CD4-positive, CD25-positive, alpha-beta regulatory T cell (primary cell): ENCODE measurements at places on chromosomes 6 and 20. TPM values are rescaled to one million over a fixed set of nuclear protein-coding genes. Genes with fewer than 3 reads are reported as not detected.

PXMP4 gene
- total RNA-seq = 5.3 TPM

CYP39A1 gene
- total RNA-seq = not detected

CCN6 gene
- not detected for total RNA-seq

LY6G6C gene
- not detected for total RNA-seq

ZNF322 gene
- total RNA-seq = 2.8 TPM

ABHD16B gene
- not detected for total RNA-seq

SLC22A7 gene
- total RNA-seq = not detected

FOXF2 gene
- total RNA-seq = not detected

- DNase-seq = no peak
Observed at GRCh38 chr6:167532410-167533288, 207.8 kb downstream of the TTLL2 start.

GRCh38 chr6:169847141-169847674, 95.8 kb downstream of the ERMARD start:
- DNase-seq = no peak

GRCh38 chr6:31663961-31664789, 622 bp downstream of the GPANK1 start:
- no peak for DNase-seq

GRCh38 chr20:8082025-8082424, 50.0 kb upstream of the PLCB1 start:
- DNase-seq = no peak

DNA sequence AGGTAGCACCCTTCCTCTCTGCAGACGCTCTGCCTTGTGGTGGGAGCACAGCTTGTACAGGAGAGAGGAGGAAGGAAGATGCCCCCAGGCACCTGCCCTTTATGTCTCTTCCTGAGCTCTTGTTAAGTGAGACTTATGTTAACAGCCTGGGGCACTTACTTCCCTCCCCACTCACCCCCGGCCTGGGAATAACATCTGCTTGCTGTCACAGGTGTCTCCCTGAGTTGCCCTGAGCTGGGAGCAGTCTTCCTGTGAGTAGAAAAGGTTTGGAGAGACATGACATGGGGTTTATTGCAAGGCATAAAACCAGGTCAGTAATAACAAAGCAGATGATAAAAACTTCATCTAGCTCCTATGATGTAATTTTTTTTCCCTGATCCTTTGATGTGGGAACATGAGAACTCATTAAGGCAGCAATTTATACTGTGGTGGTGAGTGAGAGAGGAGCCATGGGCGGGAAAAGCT, 1.9 kb downstream of the SSTR4 start:
- DNase-seq = no peak

DNA sequence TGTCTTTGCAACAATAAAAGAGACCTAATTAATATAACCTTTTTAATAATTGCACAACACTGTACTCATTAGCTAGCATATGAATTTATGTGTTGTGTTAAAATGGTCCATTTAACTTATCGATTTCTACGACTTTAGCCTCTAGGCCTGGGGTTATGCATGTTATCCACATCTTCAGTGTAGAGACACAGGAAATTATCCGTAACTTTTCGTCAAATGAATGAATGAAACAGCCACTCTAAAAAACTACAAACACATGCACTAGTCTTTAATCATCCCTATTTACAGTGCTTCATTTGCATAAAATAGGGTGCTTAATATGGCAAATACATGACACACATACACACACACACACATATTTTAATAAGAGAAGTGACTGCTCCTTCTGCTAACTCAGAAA, 22.3 kb upstream of the LMBRD1 start:
- DNase-seq = no peak

GRCh38 chr6:85544776-85545175, 48.9 kb downstream of the SNX14 start:
- no peak for DNase-seq

DNA sequence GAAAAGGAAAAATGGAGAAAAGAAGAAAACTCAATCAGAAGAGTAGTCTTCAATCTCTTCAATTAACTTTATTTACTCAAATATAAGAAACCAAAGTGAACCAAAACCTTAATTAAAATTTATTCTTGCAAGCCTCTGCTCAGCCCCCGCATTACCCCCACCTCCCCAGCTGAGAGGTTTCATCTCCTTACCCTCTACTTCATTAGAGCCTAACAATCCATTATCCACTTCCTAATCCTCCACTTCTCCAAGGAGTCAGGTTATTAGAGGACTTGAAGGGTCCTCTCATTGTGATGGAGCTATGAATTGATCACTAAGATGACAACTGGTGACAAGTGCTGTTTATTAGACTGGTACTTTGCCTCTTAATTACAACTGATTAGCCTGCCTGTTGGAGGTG, 956.5 kb downstream of the TFAP2A start:
- no peak for DNase-seq

- DNase-seq = no peak
Observed at GRCh38 chr6:43242908-43243663, at the start of gene TTBK1. TSS of gene TTBK1 (plus strand) at chr6:43243481. CDS start at chr6:43246661, 3,180 bp downstream.

- DNase-seq = no peak
Observed at GRCh38 chr6:127517693-127518092, 1.4 kb downstream of the MTCL3 start.

DNA sequence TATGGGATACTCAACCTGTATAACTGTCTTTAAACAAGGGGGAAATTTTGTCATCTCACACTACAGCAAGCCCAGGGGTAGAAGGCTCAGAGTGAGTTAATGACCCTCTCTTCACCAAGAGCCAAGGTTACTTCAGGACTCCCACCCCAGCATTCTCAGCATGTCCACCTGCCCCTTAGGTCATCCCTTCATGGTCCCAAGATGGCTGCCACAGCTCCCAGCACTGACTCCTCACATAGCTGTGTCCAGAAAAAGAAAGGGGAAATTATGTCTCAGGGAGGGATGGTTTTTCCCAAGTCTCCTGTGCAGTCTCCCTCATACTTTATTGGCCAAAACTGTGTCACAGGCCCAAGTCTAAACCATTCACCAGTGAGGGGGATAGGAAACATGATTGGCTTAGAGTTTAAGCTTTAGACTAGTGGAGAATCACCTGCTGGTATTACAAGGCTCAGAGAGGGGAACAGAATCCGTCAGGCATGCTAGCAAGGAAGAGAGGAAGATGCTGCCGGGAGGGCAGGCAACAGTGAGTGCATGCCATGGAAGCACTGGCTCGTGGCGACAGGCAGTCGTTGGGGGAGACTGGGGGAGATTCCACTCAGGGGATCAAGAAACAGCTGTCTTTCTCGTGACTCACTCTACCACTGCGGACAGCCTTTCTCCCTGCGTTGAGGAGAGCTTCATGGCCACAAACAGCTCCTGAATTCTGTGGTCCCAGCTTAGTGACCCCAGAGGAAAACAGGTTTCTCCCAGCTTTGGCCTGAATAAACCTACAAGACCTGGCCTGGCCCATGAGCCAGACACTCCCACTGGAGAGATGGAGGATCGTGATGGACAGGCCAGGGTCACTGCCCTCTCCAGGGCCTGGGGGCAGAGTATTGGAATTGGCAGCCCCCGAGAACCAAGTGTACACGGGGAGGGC, 37.2 kb downstream of the HM13 start:
- no peak for DNase-seq

DNA sequence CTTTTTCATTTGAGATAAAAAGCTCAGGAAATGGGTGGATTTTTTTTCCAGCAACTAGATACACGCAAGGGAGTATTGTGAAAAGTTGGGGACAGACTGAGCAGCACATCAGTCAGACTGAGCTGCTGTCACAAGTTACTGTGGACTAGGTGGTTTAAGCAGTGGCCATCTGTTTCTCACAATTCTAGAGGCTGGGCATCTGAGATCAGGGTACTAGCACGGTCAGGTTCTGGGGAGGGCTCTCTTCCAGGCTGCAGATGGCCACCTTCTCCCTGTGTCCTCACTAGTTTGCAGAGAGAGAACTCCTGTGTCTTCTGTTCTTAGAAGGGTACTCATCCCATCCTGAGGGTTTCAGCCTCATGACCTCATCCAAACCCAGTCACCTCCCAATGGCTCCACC, 178.3 kb downstream of the SYNDIG1 start:
- no peak for DNase-seq

DNA sequence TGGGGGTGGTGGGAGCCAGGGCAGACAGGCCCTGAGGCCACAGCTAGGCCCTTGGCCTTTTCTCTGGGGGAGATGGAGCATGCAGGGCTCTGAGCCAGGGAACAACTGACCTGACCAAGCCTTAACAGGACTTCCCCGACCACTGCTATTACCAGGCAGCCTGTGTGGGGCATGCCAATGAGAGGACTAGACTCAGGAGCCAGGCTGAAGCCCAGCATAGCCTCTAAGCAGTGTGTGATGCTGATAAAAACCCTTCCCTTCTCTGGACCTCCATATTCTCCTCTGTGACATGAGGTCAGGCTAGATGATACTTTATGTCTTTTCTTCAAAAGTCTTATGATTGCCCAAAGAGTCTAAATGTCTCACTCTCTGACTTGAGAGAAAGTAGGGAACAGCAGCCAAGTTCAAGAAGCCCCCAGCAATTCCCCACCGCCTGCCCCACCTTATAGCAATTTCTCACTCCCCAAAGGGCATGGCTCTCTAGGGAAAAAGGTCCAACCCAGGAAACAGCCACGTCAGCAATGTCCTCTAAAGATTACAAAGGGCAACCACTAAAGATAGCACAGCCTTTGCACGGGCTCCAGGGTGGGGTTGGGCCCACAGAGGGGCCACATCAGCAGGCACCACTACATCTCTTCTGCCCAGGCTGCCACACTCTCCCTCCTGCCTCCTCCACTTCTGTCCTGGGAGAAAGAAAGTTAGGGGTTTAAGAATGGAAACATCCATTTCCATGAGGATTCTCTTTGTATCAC, 71.3 kb downstream of the TRERF1 start:
- no peak for DNase-seq

DNA sequence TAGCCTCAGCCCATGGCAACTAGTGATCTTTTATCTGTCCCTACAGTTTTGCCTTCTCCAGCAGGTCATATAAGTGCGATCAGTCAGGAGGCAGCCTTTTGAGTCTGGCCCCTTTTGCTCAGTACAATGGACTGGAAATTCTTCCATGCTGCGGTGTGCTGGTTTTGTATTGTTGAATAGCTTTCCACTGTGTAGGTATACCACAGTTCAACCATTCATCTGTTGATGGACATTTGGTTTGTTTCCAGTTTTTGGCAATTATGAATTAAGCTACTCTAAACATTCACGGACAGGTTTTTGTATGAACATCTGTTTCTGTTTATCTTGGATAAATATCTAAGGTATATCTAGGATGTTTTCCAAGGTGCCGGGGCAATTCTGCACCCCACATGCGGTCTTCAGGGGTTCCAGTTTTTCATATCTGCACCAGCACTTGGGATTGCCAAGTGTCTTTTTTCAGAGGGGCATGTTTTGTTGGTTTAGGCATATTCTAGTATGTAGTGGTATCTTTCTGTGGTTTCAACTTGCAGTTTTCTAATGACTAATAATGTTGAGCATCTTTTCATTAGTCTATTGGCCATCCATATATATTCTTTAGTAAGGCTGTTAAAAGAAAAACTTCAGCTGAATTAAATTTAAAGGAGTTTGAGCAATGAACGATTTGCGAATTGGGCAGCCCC, 141.0 kb downstream of the TFAP2C start:
- no peak for DNase-seq

DNA sequence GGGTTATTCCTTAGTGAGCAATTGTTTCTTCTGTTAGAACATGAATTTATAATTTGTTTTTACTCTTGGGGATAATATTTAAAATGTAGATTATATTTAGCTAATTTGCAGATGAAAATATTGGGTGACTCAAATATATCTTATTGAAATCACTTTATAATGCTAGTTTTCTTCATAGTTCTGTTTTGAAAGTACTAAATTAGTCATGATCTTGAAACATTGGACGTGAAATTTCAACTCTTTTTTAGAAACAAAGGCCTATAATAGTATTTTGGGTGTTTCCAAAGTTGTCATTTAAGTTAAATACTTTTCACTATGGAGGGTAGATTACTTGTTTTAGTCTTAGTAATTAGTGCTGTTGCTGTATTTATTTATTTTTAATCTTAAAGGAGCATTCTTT, 250.9 kb downstream of the UTRN start:
- no peak for DNase-seq

- no peak for DNase-seq
Observed at GRCh38 chr20:20192366-20192765, 140.0 kb downstream of the CFAP61 start.

DNA sequence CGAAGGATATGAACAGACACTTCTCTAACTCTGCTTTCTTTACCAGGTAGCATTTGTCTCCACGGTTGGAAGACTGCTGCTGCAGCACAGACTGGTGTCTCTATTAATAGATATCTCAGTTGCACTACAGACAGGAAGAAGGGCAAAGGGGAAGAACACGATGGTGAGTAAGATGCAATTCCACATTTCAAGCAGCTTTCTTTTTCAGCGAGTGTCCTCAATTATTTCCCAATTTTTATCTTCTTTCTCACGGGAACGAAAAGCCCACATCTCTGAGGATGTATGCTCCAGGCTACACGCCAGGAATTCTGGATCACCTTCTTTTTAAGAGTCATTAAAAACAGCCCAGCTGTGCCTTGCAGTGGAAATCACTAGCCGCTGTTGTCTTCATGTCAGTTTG, 311.6 kb upstream of the ECI2 start:
- no peak for DNase-seq

- DNase-seq = no peak
Observed at GRCh38 chr6:82073484-82073883, 174.1 kb downstream of the IBTK start.

DNA sequence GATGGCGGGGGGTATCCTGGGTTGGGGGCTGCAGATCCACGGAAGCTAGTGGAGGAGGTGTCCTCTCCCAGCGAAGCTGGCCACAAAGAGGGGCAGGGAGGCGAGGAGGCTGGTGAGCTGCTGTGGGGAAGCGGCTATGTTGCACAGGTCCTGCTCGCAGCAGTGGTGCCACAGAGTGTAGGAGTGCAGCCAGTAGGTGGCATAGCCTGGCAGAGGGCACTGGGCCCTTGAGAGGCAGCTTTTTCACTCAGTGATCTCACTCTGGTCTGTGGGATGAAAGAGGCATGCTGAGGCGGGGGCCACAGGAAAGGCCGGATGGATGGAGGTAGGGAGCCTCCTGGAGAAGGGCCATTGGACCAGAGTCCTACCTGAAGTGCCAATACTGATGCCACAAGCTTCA, 2.9 kb upstream of the LY6G6D start:
- no peak for DNase-seq

GRCh38 chr20:34964486-34964885, 8.8 kb downstream of the MYH7B start:
- no peak for DNase-seq

DNA sequence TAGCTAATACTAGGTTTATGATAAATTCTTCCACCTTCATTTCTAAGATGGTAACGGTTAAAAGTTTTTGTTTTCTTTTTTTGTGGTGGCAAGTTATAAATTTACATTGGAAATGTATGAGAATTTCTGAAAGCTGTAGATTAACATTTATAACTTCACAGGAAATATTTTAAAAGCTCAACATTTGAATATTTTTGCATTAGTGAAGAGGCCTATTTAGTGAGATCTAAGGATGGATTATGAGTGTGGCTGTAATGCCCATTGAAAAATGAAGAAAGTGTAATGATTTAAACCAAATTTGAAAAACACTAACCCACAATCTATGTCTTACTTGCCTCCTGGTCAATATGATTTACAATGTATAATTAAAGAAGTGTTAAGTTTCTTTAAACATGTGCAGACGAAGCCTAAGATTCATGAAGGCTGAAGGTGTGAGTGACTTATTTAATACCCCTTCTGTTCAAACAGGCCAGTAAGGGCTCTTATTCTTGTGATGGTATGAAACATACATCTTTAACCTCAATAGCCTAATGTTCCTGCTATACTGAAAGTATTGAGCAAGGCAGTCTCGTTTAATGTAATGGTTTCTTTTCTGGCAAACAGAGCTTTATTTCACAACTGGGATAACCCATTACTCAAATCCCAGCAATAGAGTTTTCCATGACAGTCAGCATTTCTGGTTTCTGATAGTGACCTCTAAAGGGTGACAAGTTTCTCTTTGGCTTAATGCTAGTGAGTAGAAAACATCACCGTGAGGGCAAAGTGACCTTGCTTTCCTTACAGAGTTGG, 13.2 kb downstream of the HDGFL1 start:
- DNase-seq = no peak
